ENCODE measurements at places on chromosomes 4 and X. TPM values are rescaled to one million over a fixed set of nuclear protein-coding genes. Genes with fewer than 3 reads are reported as not detected.

The XPNPEP2 gene
- total RNA-seq: not detected

The TCEAL6 gene
- not detected for total RNA-seq

The FDCSP gene
- not detected for total RNA-seq

The FAM53A gene
- total RNA-seq: 0.78 TPM

The MANBA gene
- 22.5 TPM for total RNA-seq

The GPC4 gene
- total RNA-seq: not detected

The SMIM43 gene
- not detected for total RNA-seq

The MAP3K15 gene
- not detected for total RNA-seq

DNA sequence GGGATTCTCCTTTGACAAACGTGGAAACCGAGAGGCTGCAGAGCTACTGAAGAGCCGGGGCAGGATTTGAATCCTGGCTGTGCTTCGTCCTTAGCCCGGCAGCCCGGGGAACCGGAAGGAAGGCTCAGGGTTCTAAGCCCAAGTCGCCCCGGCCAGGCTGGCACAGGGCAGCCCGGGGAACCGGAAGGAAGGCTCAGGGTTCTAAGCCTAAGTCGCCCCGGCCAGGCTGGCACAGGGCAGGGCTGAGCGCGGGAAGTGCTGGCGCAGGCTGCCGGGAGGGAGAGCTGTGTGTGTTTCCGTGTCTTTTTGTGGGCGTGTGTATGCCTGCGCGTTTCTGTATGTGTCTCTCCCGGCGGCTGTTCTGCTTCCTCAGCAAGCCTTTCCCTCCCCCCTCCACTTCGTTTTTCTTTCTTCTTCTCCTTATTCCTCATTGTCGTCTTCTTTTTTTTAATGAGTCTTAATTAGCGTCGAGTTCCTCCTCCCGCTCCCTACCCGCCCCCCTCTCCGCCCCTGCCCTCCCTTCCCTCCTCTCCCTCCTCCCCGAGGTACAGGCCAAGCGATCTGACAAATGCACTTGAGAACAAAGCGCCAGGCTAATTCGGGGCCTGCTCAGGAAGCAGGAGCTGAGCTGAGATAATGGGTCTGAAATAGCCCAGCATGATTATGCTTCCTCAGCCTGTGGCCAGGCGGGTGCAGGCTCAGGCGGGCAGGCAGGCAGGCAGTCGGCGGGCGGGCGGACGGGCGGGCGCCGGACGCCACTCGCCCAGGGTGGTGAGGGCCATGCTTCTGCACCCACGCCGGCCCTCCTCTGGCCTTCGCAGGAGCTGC lies 65.9 kb downstream of the EFNB1 start:
- peak; percentile 25 for DNase-seq

DNA sequence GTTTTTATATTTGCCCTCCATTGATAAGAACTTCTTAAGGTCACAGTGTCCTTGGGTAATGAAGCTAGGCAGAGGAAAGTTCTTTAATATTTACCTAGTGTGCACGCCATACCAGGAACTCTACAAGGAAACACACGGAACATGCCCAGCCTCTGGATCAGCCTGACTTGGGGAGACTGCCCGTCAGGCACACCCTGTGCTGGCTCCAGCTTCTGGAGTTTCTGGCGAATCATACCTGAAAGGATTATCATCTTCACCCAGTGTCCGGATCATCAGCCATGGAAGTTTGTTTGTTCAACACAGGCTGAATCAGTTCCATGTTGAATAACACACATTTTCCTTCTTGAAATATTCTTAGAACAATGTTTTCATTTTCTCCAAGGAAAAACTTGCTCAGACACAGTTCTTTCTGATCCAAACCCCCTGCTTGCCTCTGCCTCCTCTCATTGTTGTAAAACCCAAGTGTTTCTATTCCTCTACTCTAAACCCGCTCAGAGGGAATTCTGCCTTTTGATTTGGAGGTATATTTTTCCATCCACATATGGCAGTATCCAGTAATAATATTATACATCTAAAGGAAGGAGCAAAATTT lies 176.7 kb downstream of the SHROOM3 start:
- DNase-seq: no peak

DNA sequence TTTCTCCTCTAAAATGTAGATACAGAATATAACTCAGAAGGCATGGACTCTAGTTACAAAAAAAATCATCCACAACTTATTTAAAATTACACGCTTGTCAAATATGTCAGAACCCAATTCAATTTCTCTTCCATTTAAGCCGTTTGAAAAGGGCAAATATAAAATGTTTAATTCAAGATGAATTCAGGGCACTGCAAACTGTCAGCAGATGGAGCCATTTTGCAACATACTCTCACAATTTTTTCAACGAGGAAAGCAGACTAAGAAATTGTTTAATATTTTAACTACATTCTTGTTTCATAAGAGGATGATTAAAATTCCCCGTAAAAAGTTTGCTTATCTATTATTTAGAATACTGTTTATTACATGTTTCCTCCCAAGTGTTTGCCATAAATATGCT lies 321.3 kb upstream of the CPXCR1 start:
- no peak for DNase-seq

- DNase-seq: no peak
Measured at GRCh38 chr4:138890891-138891570, 124.5 kb upstream of the NOCT start.

GRCh38 chr4:176307666-176307930 lies 12.2 kb upstream of the SPCS3 start:
- DNase-seq: no peak

DNA sequence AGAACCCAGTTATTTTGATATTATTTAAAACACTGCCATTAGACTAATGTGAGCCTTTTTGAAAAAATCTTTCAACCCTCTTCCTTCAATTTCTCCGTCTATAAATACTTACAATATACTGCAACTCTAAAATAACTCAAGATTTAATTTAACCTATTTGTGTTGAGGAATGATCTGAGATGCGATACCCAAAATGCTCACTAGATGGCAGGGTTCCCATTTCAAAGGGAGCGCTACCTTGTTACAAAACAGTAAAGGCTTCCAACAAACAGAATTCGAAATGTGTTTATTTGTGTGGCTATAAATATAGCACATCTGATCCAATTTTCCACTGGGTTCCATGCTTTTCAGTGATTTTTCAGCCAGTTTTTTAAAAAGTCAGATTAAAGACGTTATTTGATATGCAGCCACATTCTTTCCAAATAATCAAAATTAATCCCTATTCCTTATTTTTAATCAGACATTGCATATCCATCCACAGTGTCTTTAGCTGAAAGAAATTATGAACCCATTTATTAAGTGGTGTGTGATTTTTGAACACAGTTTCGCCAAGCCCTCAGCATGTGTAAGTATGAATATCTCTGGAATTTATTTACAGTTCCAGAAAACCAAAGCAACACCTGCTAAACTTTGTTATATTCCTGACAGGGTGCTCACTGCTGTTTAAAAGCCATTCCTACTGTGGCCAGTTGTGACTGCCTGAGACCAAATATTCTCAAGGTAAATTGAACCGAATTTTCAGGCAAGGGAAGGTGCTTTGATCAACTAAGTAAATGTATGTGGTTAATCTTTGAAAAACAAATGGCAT lies 668.0 kb upstream of the LCORL start:
- peak; percentile 48 for DNase-seq

GRCh38 chr4:164892018-164892417 lies 15.0 kb downstream of the APELA start:
- DNase-seq: no peak

GRCh38 chr4:20512033-20512792 lies 188.0 kb upstream of the PACRGL start:
- no peak for DNase-seq

GRCh38 chrX:72131317-72132294 lies at the start of gene RTL5:
Gene RTL5, minus strand, starts transcription at chrX:72131915.
- peak; percentile 89 for DNase-seq

DNA sequence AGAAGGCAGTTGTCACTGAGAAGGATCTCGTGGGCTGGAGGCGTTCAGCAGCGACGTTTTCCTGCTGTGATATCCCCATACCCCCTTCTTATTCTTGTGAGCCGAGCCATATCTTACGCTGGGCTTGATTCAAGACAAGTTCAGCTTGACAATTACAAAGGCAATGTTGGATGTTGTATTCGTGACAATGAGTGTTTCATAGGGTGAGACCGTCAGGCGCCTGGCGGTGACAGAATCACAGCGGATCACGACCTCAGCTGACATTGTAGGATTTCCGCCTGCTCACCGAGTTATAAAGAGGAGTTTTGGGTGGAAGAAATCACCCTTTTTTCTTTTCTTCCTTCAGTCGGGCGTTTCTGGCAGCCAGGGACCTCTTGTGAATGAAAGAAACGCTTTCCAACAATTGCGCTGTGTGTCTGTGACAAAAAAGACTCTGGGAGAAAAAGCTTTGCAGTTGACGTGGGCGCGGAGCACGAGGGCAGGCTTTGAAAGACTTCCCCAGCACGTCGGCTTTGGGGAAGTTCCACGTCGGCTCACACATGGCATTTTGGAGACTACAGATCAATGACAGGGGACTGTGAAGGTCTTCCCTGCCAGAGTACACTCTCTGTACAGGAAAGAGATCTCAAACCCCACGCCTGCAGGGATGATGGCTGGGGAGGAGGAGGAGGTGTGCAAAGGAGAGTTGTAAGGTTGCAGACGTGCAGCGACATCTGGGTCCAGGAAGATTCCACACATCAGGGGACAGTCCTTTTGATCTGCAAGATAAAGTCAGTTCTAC lies 135.4 kb downstream of the CRLF2 start:
- DNase-seq: no peak

DNA sequence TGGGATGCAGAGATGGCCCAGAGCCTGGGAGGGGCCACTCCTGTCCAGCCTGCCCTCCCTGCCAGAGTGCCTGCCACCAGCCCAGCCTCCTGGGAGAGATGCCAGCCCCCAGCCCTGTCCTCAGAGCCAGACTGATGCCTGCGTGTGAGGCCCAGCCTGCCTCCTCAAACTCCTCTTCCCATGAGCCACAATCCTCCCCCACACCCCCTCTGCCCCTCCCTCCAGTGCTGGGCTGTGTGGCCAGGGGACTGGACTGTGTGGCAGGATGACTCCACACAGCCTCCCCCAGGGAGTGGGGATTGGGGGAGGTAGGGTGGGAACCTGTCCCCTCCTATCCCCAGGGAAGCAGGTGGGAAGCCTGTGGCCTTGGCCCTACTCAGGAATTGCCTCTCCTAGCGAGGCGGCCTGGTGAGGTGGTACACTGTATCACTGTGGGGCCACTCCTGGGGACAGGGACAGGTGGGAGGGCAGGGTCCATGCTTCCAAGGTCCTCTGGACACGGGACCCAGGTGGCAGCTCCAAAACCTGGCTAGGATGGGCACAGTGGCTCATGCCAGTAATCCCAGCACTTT lies 4.3 kb upstream of the SH3BP2 start:
- DNase-seq: peak; percentile 66

DNA sequence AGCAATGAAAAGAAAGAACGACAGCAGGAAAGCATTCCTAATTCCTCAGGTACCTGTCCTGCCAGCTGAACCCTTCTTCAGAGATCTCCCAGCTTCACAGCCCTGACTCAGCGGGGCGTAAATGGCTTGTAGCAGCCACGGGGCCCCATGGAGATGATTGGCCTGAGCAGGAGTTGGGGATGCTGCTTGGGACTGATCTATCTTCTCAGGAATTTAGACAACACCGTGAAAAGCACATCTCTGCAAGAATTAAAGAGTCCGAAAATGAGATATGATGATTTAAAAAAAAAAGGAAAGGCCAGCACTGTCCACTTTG lies 22.5 kb upstream of the SLC25A4 start:
- no peak for DNase-seq

DNA sequence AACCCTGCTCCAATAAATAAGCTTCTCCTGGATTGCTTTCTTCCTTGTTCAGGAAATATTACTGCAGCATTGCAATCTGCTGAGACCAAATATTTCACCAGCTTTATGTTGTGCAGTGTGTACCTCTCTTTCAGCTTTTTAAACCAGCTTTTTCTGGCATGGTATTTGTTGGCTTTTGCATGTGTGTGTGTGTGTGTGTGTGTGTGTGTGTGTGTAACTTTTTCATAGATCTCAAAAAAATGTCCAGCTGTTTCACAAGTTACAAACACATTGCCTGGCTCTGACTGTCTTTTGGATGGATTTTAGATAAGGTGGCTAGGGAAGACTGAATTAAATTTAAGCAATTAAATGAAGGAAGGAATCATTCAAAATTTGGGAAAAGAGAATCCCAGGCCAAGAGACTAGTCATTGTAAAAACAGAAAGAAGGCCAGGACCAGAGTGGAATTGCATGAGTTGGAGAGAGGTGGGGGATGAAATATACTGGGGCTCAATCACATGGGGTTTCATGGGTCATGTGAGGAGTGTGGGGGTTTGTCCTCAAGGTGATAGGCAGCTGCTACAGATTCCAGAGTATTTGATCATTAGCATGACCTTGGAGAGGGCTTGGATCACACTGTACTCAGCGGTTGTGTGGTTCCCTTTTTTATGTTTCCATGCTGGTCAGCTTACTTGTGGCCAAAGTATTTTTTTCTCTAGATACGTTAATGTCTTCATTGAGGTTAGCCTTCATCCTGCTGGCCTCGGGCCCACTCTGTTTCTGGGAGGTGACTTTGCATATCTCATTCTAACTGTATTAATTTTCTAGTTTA lies 357.7 kb upstream of the BOD1L1 start:
- DNase-seq: peak; percentile 81

DNA sequence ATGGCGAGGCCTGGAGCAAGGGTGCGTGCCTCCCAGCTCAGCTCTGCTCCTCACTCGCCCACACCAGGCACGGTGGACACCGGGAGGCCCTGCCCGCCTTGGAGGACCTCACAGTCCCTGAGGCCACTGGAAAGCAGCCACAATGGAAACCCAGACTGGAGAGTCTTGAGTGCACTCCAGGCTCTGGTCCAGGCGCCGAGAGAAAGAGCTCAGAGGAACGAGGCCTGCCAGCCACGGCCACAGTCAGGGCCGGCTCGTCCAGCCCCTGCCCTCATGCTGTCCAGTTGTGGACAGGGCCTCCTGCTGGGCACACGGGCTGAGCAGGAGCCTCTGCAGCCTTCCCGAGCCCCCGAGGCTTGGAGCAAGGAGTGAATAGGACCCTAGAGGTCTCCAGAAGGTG lies 53.3 kb upstream of the GRPEL1 start:
- DNase-seq: no peak

GRCh38 chrX:4091046-4091760 lies 377.8 kb upstream of the PRKX start:
- peak; percentile 67 for DNase-seq

GRCh38 chr4:126544276-126544675 lies 1088.5 kb upstream of the INTU start:
- no peak for DNase-seq

Measured in RPMI7951 (cell line).